Hematopoietic multipotent progenitor cell treated with erythropoietin and hydrocortisone succinate and interleukin-3 and kit ligand, for 15 days (in vitro differentiated cells): ENCODE measurements at places on chromosomes 7 and 10.

- DNase-seq = no peak
These were observed 1093.6 kb upstream of the GHITM start for GRCh38 chr10:83045731-83046130.

DNA sequence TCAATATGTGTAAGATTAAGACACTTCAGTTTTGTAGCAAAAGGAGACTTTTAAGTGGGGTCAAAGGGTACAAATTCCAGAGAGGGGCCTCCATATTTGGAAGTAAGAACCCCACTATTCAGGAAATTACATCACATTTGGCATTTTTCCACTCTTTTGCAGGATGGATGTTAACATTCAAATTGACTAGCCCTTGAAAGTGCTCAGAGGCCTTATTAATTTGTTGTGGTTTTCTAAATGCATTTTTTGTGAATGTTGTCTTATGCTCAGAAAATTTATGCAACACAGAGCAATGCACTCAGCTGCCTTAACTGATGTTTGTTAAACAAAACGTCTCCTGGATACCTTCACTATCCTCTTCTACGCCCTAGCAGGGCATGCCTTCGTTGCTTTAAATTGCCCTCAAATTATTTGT is 50.9 kb upstream of the PDLIM1 start:
- DNase-seq = no peak

GRCh38 chr7:3995187-3995586 is 686.9 kb upstream of the FOXK1 start:
- DNase-seq = no peak

DNA sequence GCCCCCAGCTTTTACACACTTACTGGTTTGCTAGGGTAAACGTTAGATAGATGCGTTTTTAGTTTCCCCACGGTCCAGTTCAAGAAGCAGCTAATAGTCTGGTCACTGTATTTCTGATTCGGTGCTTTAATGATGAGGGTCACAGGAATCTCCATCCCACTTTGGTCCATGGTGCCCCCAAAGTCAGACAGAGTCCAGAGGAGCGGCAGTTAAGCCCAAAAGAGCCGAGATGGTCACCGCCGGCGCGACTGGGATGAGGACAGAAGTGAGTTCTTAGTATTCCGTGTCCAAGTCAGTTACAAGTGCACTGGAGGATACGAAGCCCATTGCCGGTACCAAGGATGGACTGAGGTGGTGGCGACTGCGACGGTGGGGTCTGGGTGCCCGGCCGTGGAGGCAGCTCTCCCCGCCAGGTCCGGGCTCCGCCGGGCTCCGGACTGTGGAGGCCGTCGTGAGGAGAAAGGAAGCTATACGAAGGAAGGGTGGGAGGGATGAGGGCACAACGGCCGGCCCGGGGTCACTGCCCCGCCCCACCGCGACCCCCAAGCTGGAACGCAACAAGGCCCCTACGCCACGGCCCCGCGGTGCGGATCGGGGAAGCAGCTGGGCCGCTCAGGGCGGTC is 663 bp downstream of the HERPUD2 start:
- DNase-seq = no peak

- no peak for DNase-seq
These were observed 288.0 kb upstream of the SEMA3C start for GRCh38 chr7:81206667-81207360.

DNA sequence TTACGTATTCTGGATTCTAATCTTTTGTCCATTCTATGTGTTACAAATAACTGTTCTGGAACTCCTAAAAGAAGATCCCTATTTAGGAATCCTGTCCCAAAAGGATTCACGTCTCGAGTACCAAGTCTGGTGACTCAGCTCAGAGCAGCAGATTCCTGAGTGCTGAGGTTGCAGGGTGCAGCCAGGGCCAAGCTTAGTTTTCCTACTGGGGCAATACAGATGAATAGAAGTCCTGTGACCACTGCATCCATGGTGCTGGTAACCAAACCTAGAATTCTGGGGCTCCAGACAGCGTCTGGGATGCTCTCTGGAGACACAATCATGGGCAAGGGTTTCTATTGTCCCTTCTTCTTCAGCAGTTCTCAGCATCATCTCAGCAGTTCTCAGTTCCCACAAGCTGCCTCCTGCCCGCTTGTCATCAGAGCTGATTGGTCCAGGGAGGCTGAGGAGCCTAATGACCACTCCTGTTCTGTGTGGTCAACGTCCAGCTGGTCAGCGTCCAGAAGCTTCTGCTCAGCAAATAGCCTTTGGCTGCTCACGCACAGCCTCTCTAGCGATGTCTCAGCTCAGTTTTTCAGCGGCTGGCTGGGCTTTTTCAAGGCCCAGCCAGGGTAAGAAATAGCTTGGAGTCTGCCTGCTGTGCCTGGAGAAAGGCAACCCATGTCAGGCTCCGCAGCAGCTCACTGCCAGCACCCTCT is 50.4 kb upstream of the C7orf33 start:
- no peak for DNase-seq

- no peak for DNase-seq
These were observed 33.2 kb downstream of the DRGX start for GRCh38 chr10:49362596-49363260.

DNA sequence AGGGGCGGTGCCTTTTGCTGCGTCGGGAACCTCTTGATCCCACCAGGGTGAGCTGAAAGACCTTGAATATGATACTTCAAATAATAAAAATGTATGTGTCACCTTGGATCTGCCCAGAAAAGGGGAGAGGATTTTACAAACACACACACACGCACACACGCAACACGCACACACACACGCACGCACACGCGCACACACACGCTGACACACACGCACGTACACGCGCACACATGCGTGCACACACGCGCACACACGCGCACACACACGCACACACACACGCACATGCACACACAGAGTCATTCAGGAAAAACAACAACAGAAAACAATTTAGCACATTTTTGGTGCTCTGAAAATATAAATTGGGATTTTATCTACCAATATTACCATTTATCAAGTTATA is 379.5 kb downstream of the PAXIP1 start:
- DNase-seq = no peak

DNA sequence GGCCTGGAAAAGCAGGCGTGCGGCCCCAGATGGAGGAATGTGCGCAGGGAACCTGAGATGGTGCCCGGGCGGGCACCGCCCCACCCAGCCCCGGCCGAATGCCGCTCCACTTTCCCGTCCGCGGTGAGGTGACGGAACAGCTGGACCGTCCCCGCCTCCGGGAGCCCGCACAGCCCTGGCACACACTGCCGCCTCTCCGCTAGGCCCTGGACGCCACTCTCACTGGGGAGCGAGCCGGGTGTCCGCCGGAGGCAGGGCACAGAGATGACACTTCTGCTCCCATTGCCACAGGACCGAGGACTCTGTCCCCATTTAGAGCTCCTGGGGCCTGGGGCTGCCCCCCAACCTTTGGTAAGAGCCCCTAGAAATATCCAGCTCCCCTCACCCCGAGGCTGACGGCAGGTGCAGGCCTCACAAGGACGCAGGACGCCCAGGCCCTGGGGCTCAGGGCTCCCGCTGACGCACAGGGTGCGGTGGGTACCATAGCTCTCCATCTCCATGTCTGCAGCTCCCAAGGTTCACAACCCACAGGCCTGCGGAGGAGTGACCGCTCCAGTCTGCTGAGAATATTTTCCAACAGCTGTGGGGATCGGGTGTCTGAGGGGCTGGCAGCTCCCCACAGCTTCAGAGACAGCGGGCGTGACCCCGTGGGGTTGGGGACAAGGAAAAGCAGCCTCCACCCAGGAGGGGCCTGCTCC is 52.2 kb upstream of the PDGFA start:
- no peak for DNase-seq

DNA sequence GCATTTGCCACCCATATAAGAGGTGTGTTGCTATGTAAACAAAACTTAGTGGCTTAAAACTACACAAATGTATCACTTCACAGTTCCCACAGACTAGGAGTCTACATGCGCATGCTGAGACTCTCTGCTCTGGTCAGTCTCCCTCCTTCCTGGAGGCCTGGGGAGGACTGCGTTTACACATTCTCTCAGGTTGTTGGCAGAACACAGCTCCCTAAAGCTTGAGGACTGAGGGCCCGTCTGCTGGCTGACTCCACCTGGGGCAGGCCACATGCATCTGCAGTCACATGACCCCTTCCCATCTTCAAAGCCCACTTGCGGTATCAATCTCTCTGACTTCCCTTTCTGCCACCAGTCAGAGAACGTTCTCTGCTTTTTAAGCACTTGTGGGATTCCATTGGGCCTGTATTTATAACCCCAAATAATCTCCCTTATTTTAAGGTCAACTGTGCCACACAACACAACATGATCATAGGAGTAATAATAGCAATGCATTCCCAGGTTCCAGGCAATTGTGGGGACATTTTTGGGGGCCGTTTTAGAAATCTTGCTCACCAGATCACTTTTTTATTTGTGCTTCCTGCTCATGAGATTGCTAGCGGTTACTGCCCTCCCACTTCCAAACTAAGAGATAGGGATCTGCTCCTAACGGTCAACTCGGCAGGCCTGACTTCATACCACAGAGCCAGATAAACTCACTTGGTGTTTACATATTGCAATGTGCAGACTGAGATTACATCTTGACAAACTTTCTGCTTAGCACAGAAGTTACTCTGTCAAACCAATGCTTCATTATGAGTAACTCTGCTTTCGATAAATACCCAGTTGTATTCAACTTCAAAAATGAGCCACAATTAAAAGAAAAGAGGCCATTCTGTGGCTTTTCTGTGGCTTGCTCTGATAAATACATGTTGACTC is 96.3 kb downstream of the ALOX5 start:
- peak; percentile 69 for DNase-seq

- no peak for DNase-seq
These were observed 12.0 kb upstream of the PURB start for GRCh38 chr7:44897309-44897708.

GRCh38 chr7:93279541-93279940 is 47.4 kb downstream of the VPS50 start:
- DNase-seq = no peak

- DNase-seq = no peak
These were observed 38.0 kb downstream of the INPP5A start for GRCh38 chr10:132575320-132576201.

- DNase-seq = no peak
These were observed 105.3 kb upstream of the TPK1 start for GRCh38 chr7:144941127-144941526.

DNA sequence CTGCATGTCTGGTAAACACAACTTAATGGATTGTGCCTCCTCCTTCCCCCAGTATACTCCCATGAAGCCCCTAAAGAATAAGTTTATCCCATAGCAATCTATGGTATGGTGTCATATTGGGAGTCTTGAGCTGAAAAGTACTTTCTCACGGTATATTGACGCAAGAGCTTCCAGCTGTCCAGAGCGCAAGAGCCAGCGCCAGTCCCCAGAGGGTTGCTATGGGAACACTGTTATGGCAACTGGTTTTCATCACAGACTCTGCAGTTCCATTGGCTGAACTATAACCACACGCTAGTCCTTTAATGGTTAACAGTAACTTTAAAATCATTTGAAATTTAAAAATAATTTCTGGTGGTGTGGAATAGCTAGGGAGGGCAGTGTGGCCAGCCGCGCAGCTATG is 46.9 kb downstream of the PRPF18 start:
- no peak for DNase-seq

- no peak for DNase-seq
These were observed 21.7 kb downstream of the ZNF316 start for GRCh38 chr7:6658618-6659345.

DNA sequence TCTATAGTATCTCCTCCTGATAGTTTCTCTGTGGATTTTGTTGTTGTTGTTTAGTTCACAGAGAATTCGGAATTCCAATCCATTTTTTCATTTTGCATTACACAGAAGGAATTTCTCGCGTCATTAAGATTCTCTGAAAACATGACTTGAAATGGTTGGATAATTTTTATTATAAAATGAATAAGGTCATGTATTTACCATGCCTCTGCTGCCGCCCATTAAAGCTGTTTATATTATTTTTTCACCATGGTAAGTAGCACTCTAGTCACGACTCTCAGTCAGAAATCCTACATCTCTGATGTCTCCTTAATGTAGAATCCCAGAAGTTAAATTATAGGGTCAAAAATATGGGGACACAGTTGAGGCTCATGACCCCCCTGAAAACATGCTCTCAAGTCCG is 19.1 kb downstream of the SFMBT2 start:
- no peak for DNase-seq

DNA sequence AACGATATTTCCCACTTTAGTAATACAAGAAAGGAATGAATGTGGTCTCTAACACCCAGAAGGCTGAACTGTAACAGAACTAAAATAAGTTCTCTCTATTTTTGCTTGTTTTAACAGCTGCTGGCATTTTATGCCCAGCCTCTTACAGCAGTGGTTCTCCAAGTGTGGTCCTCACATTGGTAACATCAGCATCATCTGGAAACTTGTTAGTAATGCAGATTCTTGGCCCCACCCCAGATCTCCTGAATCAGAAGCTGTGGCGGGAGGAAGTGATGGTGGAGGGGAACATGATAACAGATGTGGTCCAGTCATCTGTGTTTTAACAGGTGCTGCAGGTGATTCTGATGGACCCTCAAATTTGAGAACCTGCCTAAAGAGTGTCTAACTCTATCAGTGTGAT is 170.1 kb downstream of the TMEM26 start:
- DNase-seq = no peak

DNA sequence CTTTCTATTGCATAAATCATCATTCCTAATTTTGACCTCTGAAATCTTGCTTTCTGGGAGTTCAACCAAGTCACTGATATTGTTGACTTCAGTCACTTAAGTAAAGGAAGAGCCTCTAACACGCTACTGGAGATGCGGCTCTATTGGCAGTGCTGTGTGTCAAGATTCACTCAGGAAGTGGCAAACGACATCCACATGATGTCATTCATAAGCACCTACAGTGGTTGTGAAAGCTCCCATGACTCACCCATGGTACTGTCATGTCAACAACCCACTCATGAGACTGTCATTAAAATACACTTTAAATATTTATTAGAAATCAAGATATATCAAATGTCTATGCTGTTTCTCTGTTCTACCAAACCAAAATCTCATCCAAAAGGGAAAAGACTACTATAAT is 52.5 kb upstream of the LHFPL3 start:
- no peak for DNase-seq

GRCh38 chr7:85498031-85498430 is 311.2 kb upstream of the SEMA3D start:
- DNase-seq = no peak

DNA sequence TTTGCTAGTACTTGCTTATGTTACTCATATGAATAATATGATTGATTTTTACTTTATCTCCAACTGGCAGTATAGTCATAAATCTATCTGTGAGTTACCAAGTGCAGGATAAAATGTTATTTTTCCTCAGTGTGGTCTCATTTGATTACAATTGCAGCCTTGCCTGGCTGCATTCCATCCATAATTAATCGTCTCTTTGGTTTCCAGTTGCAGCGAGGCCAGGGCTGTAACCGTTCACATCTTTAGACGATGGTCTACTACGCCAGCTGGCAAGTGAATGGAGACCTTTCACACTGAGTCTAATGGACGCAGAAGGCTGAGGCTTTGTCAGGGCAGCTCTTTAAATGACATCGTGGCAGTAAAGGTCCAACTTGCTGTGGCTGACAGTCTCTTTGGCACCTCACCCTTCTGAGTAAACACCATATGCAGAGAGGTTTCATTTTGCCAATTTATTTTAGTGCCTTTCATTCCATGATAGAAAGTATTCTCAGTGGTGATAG is 84.0 kb downstream of the ARL4A start:
- no peak for DNase-seq

- DNase-seq = no peak
These were observed 2.5 kb downstream of the ZNF273 start for GRCh38 chr7:64905547-64905946.
